ENCODE measurements at places on chromosomes 7 and 10.

GRCh38 chr7:155211761-155212160 is 85.9 kb upstream of the INSIG1 start:
- DNase-seq, result no peak

DNA sequence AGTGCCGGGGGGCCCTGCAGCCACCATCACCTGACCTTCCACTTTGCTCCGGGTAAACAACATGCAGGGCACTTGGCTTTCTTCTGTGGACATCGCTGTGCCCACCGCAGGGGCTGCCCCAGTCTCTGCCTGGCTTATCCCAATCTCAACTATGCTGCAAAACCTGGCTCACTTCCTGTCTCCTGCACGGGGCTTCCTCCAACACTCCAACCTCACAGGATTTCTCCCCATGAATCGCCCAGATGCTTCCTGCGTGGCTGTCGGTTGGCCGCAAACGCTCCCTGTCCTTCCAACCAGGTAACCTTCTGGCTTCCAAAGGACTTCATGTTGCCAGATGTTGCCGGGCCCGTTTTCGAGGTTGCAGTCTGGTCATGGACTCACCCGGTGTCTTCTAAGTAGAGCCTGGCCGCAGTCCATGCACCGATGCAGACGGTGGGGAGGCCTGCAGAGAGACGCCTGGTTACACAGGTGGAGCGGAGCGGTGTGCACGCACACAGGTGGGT is 109.0 kb downstream of the VIPR2 start:
- no peak for DNase-seq

DNA sequence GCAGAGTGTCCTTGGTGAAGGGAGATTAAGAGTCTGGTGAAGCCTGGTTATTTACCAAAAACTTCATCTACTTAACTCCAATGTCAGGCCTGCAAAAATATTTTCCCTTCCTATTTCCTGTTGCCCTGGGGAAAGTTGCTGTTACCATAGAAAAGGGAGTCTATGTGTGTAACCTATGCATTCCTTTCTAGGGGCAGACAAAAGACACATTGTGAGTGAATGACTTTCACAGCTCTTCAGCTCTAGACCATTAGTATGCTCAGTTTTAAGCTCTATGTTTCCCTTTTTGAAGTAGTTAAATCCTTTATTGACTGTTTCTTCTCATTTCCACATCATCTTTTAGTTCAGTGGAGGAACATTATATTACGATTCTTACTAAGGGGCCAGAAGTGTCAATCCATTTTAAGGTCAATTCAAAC is 45.6 kb upstream of the SGCE start:
- DNase-seq, result no peak

DNA sequence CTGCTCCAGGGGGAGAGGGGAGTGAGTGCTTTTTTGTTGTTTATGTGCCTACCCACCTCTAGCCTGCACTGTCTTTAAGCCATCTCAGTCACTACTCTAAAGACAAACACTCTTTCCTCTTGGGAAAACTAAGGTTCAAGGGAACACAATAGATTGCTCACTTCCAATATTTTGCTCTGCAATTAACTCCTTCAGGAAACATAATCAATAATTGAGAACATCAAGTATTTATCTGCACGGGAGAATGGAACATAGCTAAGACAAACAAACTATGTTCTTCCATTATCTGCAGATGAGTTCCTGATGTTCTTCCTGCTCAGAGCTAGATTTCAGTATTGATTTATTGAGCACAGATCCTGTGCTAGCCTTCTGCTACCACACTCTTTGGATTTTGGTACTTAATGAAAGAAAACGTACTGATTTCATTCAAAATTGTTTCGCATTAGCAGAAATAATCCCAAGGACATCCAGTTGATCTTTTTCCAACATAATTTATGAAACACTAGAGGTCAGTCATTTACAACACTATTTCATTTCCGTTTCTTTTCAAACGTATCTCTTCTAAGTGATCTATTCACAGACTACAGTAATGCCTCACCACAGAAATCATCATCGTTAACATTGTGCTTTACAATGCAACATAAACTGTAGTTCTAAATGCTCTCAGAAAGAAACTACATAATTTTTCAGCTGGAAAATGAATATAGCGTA is 8.3 kb downstream of the NEBL start:
- DNase-seq, result no peak

DNA sequence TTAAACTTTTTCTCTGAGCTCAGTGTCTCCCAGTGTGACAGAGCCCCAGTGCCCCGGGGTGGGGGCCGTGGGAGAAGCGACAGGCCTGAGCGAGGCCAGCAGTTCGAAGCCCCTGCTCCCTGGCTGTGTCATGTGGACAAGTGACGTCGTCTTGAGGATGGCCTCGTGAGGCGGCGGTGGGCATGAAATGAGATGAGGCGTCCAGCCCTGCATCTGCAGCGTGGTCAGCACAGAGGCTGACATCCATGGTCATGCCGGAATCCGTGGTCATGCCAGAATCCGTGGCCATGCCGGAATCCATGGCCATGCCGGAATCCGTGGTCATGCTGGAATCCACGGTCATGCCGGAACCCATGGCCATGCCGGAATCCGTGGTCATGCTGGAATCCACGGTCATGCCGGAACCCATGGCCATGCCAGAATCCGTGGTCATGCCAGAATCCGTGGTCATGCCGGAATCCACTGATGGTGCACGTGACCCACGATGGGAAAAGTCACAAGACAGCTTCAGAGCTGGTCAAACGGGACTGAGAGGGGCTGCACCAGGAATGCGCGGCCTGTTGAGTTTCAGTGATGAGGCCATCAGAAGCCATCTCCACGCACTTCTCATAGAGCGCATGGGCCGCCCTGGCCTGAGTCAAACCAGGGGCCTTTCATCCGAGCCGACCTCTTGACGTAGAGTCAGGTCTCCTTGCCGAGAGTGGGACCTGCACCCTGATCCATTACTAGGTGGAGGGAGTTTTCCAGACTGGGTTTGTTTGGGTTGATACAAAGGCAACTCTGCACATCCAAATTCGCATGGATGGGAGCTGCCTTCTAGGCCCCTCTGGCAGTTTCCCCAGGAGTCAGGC is 342.5 kb downstream of the PTPRN2 start:
- DNase-seq, result no peak

DNA sequence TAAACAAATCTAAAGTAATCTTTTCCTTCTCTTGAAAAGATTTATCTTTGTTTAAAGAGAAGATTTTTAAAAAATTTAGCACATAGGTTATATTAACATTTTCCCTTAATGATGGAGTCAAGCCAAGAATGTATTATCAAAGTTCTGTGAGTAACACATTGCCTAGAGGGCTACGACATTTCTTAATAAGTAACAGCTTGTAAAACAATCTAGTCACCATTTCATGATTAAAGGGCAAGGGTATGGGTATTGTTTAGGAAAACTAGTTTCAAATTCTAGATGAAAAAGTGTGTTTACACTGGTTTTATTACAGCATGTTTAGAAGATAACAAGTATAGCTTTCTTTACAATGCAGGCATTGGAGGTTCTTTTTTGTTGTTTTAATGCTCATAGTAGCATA is 28.6 kb upstream of the LAMB4 start:
- DNase-seq, result no peak

DNA sequence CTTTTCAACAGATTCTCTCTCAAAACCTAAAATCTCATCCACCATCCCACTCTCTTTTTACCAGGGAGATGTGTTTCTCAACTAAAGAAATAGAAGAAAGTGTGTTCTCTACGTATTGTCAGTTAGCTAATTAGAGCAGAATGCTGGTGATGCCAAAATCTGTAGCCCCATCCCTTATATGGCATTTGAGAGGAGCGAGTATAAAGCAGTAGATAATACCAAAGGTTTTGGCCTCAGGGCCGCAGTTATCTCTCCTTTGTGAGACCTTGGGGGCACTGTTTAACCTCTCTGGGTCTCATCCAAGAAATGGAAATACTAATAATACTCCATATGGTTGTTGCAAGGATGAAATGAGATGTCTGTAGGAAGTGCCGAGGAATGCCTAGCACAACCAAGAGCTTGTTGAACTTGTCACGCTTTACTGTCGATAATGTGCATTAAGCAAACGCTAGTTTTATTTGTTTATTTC is 456 bp upstream of the DLD start:
- DNase-seq, result no peak

DNA sequence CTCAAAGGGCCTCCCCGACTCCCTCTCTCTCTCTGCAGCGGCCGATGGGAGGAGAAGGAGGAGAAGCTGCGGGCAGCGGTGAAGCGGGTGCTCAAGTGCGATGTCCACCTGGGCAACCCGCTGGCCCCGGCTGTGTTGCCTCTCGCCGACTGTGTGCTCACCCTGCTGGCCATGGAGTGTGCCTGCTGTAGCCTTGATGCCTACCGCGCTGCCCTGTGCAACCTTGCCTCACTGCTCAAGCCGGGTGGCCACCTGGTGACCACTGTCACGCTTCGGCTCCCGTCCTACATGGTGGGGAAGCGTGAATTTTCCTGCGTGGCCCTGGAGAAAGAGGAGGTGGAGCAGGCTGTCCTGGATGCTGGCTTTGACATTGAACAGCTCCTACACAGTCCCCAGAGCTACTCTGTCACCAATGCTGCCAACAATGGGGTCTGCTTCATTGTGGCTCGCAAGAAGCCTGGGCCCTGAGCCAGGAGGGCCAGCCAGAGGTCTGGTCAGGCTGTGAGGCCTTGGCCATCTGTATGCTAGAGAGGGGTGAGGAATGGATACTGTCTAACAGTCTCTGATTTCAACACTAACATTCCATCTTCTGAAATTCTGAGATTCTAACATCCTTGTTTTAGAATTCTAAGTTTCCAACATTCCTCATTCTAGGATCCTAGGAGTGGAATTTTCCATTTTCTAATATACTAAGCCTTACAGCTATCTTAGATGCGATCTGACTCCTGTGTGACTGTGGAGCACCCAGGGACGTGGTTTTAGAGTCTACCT is 3.6 kb downstream of the INMT start:
- no peak for DNase-seq

- DNase-seq, result peak; percentile 42
Measured at GRCh38 chr10:33008499-33009243, 50.6 kb upstream of the ITGB1 start.

- no peak for DNase-seq
Measured at GRCh38 chr7:29859524-29860185, 53.3 kb downstream of the WIPF3 start.

GRCh38 chr10:6213908-6214307 is 11.2 kb downstream of the PFKFB3 start:
- no peak for DNase-seq

- DNase-seq, result no peak
Measured at GRCh38 chr7:18693406-18693805, 197.9 kb downstream of the HDAC9 start.

DNA sequence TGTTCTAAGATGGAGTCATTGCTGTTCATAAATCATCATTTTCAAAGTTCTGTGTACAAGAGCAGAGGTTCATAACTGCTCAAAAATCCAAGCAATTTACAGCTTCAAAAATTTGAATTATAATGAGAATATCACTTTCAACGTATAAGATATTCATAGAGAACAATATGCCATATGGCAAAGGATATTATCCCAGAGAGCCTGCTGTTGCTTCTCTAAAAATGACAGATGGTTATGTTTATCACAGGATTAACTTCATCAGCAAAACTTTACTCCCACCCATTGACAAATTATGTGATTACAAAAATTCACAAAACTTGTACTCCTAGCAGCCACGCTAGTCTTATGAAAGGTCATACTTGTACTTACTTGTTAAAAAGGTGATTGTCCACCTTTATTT is 105.1 kb downstream of the PIP4K2A start:
- no peak for DNase-seq

DNA sequence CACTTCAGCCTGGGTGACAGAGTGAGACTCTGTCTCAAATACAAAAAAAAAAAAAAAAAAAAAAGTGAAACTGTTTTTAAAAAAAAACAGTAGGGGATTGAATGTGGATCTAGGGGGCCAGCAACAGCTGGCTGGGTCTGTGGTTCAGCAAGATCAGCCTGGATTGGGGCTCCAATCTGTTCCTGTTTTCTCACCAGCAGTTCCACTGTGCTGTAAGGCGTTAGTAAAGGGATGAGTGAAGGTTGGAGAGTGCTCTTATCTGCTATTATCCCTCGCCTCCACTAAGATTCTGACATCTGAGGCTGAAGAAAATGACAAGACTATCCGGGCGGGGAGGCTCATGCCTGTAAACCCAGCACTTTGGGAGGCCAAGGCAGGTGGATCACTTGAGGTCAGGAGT is 41.6 kb upstream of the GTF2IRD1 start:
- no peak for DNase-seq

GRCh38 chr7:110625294-110625693 is 465.6 kb upstream of the LRRN3 start:
- no peak for DNase-seq

- DNase-seq, result no peak
Measured at GRCh38 chr7:155455776-155456737, 1.9 kb upstream of the EN2 start.

DNA sequence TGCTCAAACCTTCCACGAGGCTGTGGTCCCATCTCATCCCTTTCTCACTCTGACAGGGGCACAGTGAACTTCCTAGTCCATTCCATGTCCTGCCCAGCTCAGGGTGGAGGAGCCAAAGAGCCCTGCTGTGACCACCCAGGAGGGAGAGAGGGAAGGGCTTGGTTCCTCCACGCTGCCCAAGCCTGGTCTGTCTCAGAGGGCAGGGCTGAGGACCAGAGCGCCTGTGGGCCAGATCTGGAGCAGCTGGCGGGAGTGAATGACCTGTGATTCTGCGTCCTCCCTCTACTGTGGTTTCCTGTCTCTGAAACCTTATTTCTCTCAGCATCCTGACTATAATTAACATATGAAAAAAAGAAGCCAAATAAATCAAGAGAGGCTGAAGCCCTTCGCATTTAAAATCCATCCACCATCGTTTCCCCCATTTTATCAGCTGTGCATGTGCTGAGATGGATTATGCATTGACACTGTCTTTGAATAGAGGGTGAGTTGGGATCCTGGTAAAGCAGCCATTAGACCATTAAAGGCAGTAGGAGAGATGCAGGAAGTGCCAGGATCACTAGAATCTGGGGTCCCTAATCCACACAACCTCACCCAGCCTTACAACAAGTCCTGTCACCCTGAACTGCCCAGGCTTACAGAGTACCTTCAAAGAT is 165.6 kb downstream of the DPP6 start:
- DNase-seq, result no peak

DNA sequence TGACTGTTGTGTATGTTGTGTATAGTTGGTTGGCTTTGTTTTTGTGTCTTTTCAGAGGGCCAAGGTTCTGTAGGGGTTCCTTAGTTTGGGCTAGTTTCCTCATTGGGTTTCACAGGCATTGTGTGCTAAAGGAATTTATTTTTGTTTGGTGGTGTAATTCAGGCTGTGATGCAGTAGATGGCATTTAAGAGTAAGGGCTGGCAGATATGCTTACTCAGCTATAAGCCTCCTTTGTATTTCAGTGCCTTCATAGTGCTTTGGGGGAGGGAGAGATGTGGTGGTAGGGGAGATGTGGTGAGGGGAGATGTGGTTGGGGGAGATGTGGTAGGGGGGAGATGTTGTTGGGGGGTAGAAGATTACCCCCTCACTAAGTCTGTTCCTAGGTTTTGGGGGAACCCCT is 91.7 kb downstream of the SLC25A40 start:
- DNase-seq, result no peak

Measured in T-helper 9 cell (primary cell).